Tibial nerve (tissue), 4 donors: ENCODE measurements at places on chromosomes 1 and 21. TPM values are rescaled to one million over a fixed set of nuclear protein-coding genes. Genes with fewer than 3 reads are reported as not detected.

DNA sequence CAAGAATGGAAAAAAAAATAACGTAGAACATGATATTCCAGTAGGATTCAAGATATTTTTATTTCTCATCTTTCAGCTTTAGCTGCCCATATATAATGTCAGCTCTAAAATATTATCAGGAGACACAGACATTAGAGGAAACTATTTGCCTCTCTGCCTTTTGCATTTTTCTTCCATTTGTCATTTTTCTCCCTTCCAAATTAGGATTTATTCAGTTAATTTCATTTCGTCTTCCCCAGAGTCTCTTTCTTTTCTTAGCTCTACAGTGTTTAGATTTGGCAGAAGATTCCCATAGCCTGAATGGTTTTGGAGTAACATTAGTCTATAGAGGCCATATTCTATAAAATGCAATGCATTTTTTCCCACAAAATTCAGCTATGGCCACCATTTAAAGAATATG is 5.1 kb upstream of the ENAH start:
- DNase-seq, result no peak

DNA sequence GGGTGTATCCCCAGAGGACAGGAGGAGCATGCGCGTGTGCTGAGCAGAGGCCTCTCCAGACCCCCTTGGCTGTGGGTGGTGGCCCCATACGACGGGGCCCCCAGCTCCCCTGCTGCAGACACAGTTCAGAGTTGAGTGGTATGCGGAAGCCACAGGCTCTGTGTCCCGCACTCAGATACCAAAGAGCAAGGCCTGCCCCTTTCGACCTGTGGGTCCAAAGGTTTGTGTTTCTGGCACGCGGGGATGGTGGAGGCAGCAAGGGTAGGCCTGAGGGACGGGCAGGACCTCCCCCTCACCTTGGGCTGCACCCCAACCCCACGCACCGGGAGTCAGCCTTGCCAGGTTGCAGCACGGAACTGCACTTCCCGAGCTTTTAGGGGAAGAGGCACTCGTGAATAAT is at the start of gene KCNAB2:
TSS of gene KCNAB2 (plus strand) at position 328 of the 400 bp plus-strand sequence. CDS start 5,649 bp downstream, outside the sequence.
- no peak for DNase-seq

- DNase-seq, result no peak
Measured at GRCh38 chr1:64733581-64734286, 11.1 kb upstream of the RAVER2 start.

The CFHR3 gene
- total RNA-seq, result 3.0 TPM

The FABP3 gene
- 1.8 TPM for total RNA-seq
